ENCODE measurements at places on chromosomes 7 and 10. TPM values are rescaled to one million over a fixed set of nuclear protein-coding genes. Genes with fewer than 3 reads are reported as not detected.

Gene TMEM178B
- 0.76 TPM for total RNA-seq

- DNase-seq: no peak
- H3K4me1 ChIP-seq: no peaks in the 10 kb centered on the region
- H3K4me3 ChIP-seq: no peak overlapping the region
- no peak overlapping the region for H3K27ac ChIP-seq
These were observed 177.6 kb downstream of the GNAI1 start for GRCh38 chr7:80312139-80312661.

- H3K36me3 ChIP-seq: no peaks in the 10 kb centered on the region
- H3K4me1 ChIP-seq: no peaks in the 10 kb centered on the region
- H3K27me3 ChIP-seq: no peaks in the 10 kb centered on the region
- peak; percentile 47 for DNase-seq
These were observed 8.0 kb upstream of the EPHA1 start for GRCh38 chr7:143416565-143417149.

DNA sequence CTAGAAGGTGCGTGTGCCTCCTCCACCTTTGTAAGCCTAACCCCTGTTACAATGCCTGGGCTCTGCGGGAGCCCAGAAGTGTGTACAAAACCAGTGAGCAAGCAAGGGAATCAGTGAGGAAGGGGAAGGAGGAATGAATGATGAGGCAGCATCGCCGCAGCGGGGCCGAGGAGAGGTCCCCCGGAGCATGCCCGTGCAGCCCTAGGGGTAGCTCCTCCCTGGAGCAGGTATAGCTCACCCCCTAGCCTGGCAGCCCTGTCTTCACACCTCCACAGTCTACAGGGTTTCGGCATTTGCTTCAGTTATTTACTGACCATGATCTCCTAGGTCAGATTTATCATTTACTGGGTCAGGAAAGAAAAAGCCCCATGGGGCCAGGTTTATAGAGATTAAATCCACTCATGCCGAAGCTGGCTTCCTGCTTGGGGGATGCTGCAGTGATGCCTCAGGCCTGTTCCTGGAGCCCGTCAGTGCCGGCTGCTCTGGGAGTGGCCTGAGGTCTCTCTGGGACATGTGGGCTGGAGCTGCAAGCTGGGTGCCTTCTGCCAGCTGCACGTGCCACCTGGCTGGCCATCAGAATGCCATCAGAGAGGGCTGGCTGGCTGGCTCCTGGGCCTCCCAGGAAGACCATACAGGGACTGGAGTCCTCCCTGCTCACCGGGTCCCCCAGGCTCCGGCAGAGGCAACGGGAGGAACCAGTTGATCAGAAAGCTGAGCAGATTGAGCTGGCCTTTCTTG, 138.9 kb downstream of the GRK5 start:
- DNase-seq: no peak
- H3K36me3 ChIP-seq: no peaks in the 10 kb centered on the region
- H3K4me3 ChIP-seq: no peak overlapping the region
- H3K4me1 ChIP-seq: no peaks in the 10 kb centered on the region
- H3K27ac ChIP-seq: no peak overlapping the region
